Panc1 (cell line): ENCODE measurements at places on chromosomes 7 and 10. TPM values are rescaled to one million over a fixed set of nuclear protein-coding genes. Genes with fewer than 3 reads are reported as not detected.
A peak's percentile ranks its signal among the peaks of the same experiment; 100 is the strongest.

DNA sequence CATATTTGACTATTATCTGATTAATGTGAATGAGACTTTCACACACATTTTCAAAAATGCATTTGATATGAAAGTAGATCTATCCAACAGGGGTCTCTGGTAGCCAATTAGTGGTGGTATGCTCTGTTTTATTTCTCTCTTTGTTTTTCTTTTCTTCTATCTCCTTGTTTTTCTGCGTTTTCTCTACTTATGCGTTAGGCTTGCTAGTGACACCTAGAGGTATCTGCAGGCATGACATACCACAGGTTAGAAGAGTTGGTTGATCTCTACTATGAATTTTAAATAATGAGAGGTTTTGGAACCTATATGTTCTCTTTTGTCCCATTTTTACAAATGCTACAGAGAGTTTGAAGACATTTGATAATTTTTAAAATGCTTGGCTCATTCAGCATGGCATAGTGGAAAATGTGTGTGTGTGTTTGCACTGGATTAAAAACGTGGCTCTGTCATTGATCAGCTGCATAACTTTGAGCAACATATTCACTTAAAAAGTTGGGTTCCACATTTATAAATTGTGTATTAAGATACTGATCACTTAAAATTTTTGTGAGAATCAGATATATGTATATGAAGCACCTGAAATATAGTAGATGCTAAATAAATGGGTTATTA lies 28.1 kb upstream of the PLXDC2 start:
- DNase-seq: peak; percentile 25

APBB1IP gene
- 0.21 TPM for total RNA-seq

DNA sequence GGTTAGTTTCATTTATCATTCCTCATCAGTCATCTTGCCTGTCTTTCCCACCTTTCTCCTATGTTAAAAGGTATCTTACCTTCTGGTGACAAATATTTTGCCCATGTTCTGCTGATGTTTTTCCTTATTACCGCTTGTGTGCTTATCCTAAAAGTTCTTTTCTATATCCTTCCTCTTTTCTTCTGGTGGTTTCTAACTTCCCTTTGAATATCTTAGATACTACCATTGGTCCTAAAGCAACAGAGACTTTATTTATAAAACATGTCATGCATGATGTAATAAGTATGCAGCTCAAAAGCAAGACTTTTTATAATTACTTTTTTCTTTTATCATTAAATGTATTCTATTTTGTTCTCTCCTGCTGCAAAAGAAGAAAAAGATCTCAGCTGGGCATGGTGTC lies 24.8 kb downstream of the TBC1D12 start:
- no peak for DNase-seq

DNA sequence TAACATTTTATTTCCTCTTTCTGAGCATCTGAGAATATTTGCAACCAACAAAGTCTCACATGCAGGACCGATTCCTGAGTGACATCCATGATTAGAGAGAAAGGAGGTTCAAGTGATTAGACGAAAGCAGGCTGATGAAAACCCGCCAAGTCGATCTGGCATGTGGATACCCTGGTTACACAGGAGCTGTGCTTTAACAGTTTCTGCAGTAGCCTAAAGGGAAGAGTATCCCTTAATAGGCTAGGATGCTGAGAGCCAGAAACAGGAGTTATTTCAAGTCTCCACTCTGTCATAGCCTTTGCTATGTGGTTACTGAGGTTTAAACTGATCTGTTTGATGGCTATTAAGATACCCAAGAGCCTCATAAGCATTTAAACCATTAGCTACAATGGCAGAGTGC lies 82.5 kb downstream of the PRKCQ start:
- no peak for DNase-seq

- no peak for DNase-seq
These were observed 209.6 kb downstream of the PTPRN2 start for GRCh38 chr7:158377800-158378623.

DNA sequence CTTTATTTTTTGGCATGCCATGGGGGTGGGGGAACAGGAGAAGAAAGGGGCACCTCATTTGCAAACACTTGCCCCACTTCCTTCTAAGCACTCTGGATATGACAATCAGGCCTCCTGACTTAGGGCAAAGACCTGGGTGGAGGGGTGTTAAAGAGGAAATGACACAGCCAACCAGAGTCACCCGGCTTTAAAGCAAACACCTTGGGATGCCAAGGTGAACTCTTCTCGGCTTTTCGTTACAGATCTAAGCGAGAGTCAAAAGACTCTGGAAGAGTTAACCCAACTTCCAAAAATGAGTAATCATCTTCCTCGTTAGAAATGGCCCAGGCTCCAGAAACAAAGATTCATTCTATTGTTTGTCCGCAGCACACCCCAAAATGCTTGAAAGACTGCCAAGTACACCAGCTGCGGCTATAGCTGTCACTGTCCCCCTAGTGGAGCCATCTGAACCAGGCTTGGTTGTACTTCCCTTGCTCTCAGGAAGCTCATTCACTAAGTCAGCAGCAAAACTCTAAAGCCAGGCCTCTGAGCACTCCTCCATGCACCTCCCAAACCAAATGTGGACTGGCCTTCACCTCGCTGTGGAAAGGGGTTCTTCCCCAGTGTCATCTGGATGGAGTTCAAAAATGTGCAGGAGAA lies 24.8 kb downstream of the FAM53B start:
- DNase-seq: no peak

PRRT4 gene
- 0.77 TPM for total RNA-seq
